ENCODE measurements at places on chromosomes 2 and 18.

- H3K36me3 ChIP-seq = no peaks in the 10 kb centered on the region
- no peaks in the 10 kb centered on the region for H3K27me3 ChIP-seq
- no peak for DNase-seq
Observed at GRCh38 chr18:61738488-61738887, 154.3 kb downstream of the RNF152 start.

- peaks cover 16% of the 10 kb centered on the region for H3K4me1 ChIP-seq
- H3K4me3 ChIP-seq = no peak overlapping the region
- DNase-seq = no peak
- peak overlapping the region; percentile 25 for H3K27ac ChIP-seq
Observed at GRCh38 chr2:222398446-222398885, 25.9 kb upstream of the SGPP2 start.

GRCh38 chr18:354003-354402, 86.2 kb upstream of the THOC1 start:
- no peak overlapping the region for H3K27ac ChIP-seq
- no peaks in the 10 kb centered on the region for H3K36me3 ChIP-seq
- no peaks in the 10 kb centered on the region for H3K4me1 ChIP-seq
- no peak for DNase-seq
- H3K4me3 ChIP-seq = no peak overlapping the region
- no peaks in the 10 kb centered on the region for H3K27me3 ChIP-seq

- H3K27ac ChIP-seq = no peak overlapping the region
- no peaks in the 10 kb centered on the region for H3K27me3 ChIP-seq
- no peak overlapping the region for H3K4me3 ChIP-seq
- H3K4me1 ChIP-seq = no peaks in the 10 kb centered on the region
Observed at GRCh38 chr2:21017748-21018276, 26.1 kb downstream of the APOB start.

GRCh38 chr2:161049559-161049958, 110.7 kb upstream of the TANK start:
- H3K4me3 ChIP-seq = no peak overlapping the region
- peaks cover 16% of the 10 kb centered on the region for H3K27me3 ChIP-seq
- H3K4me1 ChIP-seq = no peaks in the 10 kb centered on the region

DNA sequence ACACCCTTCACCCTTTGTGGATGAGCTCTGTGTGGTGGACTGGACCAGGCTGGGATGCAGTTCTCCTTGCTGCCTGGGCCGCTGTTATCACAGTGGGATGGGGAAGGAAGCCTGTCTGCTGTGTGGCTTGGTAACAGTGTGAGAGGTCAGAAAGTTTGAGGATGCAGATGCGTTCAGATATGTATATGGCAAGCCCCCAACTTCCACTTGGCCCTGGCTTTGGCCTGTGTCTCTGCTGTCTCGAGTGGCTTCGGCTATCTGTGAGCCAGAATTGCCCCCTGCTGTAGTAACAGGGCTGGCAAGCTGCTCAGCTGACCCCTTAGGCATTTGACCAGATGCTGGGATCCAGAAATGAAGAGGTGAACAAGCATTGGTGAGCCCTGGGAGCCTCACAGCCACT, 106.8 kb downstream of the WDSUB1 start:
- peaks cover 74% of the 10 kb centered on the region for H3K36me3 ChIP-seq
- H3K27me3 ChIP-seq = no peaks in the 10 kb centered on the region
- H3K4me3 ChIP-seq = no peak overlapping the region

DNA sequence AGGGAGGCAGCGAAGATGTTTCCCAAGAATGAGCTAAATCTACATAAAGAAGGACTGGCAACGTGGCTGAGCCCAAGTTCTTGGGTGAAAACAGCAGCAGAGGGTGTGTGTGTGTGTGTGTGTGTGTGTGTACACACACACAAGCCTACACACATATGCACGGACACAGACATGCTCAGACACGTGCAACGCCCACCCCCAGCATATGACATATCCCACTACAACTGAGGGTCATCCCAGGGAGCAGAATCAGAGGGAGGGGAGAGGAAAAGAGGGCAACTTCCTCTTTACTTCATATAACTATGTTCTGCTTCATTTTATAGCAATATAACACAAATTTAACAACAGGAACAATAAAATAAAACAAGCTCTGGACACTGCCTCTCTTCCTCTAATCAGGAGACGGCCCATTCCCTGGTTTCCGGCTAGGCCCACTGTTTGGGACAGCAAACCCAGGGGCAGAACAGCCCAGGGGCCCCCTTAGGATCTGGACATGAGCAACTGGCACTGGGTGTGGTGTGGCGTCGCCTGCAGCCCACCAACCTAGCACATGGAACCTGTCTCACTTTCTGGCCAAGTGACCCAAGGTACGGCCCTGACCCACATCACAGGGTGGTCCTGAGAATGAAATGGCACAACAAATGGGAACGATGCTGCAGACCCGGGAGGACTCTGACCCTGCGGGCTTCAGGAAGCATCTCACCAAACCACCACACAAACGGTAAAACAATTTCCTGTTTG, 25.0 kb downstream of the FAM178B start:
- no peaks in the 10 kb centered on the region for H3K4me1 ChIP-seq
- no peak overlapping the region for H3K27ac ChIP-seq
- DNase-seq = no peak
- H3K27me3 ChIP-seq = no peaks in the 10 kb centered on the region
- no peak overlapping the region for H3K4me3 ChIP-seq

DNA sequence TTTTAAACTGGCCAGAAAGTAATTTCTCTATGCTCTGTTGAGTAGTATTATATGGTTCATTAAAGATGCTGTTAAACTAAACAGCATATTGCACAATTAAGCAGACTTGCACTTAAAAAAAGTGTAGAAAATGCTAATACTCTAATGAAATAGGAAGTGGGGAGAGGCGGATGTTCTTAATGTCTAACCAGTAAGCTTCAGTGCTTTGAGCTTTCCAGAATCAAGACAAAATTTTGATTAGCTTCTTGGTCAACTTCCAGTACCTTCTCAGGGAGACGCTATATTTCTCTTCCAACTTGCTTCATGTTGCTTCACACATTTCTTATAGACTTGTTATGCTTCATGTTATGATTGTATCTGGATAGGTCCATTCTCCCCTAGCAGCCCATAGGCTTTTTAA, 89.1 kb downstream of the MAP2 start:
- no peaks in the 10 kb centered on the region for H3K4me1 ChIP-seq
- H3K27ac ChIP-seq = no peak overlapping the region
- no peaks in the 10 kb centered on the region for H3K36me3 ChIP-seq
- no peaks in the 10 kb centered on the region for H3K27me3 ChIP-seq
- no peak for DNase-seq

GRCh38 chr2:45938649-45939511, 287.4 kb downstream of the PRKCE start:
- no peaks in the 10 kb centered on the region for H3K36me3 ChIP-seq
- peak; percentile 75 for DNase-seq
- no peak overlapping the region for H3K27ac ChIP-seq
- H3K27me3 ChIP-seq = no peaks in the 10 kb centered on the region
- no peak overlapping the region for H3K4me3 ChIP-seq
- H3K4me1 ChIP-seq = peaks cover 5% of the 10 kb centered on the region

DNA sequence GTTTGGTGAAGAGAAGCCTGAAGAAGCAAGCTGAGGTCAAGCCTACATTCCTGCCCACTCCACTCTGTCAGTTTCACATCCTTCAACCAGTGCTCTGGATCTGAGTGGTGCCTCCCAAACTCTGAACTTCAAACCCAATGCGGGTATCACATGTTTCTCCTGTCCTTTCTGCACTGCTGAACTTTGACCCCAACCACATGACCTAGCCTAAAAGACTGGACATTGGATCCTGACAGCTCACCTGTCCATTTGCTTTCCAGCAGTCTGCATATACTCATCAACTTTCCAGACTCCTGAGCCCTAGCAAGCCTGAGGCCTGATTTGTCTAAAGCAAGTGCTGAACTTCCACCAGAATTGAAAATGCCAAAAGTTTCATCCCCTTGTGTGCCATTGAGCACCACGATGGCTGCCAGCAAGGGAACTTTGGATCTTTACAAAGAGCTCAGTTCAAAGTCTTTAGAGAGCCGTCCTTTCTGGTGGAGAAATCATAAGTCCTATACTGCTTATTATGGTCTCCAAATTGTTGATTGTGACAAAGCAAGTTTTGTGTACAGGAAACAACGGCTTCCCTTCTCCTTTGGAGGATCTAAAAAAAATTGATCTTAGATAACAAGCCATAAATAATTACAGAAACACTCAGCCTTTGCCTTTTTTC, 37.6 kb upstream of the ITGA6 start:
- no peak overlapping the region for H3K27ac ChIP-seq
- H3K4me1 ChIP-seq = peaks cover 16% of the 10 kb centered on the region
- no peaks in the 10 kb centered on the region for H3K27me3 ChIP-seq
- DNase-seq = no peak
- H3K36me3 ChIP-seq = no peaks in the 10 kb centered on the region

DNA sequence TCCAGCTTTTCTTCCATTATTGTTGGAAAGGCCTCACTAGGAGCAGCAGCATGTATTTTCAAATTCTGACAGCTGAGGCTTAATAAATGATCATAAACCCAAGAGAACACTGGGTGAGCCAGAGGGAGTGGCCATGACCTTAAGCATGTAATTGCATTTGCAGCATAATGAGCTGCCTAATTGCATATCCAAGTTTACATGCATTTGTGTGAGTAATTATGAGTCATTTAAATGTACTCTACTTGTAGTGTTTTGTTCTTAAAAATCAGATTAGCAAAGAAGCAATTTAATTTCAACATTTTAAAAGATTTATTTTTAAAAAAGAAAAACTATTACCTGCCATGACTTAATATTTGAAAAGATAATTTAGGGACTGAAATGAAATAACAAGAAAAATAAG, 74.8 kb downstream of the NOL10 start:
- H3K27me3 ChIP-seq = no peaks in the 10 kb centered on the region
- peaks cover 8% of the 10 kb centered on the region for H3K36me3 ChIP-seq
- no peak for DNase-seq
- H3K4me1 ChIP-seq = no peaks in the 10 kb centered on the region

- no peak overlapping the region for H3K27ac ChIP-seq
- DNase-seq = no peak
- H3K4me3 ChIP-seq = no peak overlapping the region
- no peaks in the 10 kb centered on the region for H3K4me1 ChIP-seq
- no peaks in the 10 kb centered on the region for H3K27me3 ChIP-seq
Observed at GRCh38 chr2:143835481-143835880, 684.4 kb downstream of the ZEB2 start.

- no peaks in the 10 kb centered on the region for H3K27me3 ChIP-seq
- H3K36me3 ChIP-seq = no peaks in the 10 kb centered on the region
- H3K4me1 ChIP-seq = no peaks in the 10 kb centered on the region
Observed at GRCh38 chr18:78605255-78605654, 374.4 kb upstream of the SALL3 start.

GRCh38 chr18:76988827-76989646, 143.5 kb downstream of the MBP start:
- H3K27me3 ChIP-seq = no peaks in the 10 kb centered on the region
- H3K27ac ChIP-seq = no peak overlapping the region
- H3K4me3 ChIP-seq = no peak overlapping the region

DNA sequence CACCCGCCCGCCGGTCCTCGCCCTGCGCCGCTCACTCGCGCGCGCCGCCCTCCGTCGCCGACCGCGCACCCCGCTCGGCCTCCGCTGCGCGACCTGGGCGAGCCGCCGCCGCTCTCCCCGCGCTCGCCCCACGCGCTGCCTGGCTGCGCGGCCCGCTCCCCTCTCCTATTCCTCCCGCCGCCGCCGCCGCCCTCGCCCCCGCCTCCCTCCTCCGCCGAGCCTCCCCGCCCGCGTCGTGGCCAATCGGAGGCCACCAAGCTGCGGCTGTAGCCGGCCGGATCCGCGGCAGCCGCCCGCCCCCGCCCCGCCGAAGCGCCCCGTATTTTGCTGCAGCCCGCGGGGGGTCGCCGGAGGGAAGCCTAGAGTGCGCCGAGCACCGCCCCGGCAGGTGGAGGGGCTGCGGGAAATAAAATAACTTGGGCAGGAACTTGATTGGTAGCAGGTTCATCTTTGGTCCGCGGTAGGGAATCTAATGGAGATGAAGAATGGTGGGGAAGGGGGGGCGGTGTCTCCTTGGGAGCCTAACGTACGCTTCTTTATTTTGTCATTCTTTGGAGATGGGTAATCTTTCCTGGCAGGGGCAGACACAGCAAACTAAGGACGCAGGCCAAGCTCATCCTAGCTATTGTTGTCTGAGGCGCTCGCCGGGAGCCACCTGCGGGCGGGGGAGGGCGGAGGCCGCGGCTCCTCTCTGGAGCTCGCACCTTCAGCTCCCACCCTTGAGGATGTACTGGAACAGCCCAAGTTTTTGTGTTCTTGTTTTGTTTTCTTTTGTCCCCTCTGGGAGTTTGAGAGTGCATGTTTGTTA, 1.1 kb upstream of the CDH2 start:
- peak overlapping the region; percentile 75 for H3K27ac ChIP-seq
- H3K36me3 ChIP-seq = no peaks in the 10 kb centered on the region
- no peaks in the 10 kb centered on the region for H3K4me1 ChIP-seq
- H3K27me3 ChIP-seq = peaks cover 13% of the 10 kb centered on the region
- DNase-seq = peak; percentile 73
- peak overlapping the region; percentile 65 for H3K4me3 ChIP-seq

DNA sequence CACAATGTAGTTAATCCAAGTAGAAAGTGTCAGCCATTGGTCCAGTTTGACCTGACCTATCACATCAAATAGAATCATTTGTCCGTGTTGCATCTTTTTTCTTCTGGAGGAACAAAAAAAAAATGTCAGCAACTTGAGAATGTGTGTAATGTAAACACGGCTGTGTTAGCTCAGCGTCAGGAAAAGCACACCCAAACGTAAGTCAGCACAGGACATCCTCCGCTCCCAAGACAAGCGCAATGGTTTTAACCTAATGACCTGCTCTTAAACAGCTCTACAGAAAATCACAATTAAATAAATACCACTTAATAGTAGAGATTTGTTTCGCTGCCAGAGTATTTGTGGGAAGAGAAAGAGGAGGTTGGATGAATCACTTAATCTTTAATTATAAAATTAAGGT, 59.4 kb downstream of the OSR1 start:
- no peak for DNase-seq
- no peak overlapping the region for H3K4me3 ChIP-seq
- H3K27me3 ChIP-seq = no peaks in the 10 kb centered on the region
- no peak overlapping the region for H3K27ac ChIP-seq
- H3K36me3 ChIP-seq = no peaks in the 10 kb centered on the region
- no peaks in the 10 kb centered on the region for H3K4me1 ChIP-seq

GRCh38 chr2:162480067-162480466, 136.1 kb downstream of the GCA start:
- no peaks in the 10 kb centered on the region for H3K36me3 ChIP-seq
- no peaks in the 10 kb centered on the region for H3K27me3 ChIP-seq
- H3K4me1 ChIP-seq = no peaks in the 10 kb centered on the region
- no peak overlapping the region for H3K27ac ChIP-seq

DNA sequence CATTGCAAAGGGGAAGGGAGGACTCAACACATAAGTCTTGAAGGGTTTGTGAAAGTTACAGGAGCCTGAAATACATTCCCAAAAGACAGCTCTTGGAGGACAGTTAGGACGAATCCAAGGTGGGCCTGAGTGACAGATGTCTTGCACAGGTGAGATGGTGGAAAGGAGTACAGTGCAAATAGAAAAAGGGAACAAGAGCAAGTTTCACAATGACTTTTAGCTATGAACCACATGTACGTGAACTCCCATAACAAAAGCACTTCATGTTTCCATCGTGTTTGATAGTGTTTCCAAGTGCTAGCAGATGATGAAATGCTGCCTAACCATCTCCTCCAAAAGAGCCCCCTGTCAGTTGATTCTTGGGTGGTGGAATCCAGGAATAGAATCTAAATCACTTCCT, 1.8 kb downstream of the IL18RAP start:
- peaks cover 26% of the 10 kb centered on the region for H3K4me1 ChIP-seq
- H3K27me3 ChIP-seq = no peaks in the 10 kb centered on the region
- H3K27ac ChIP-seq = no peak overlapping the region
- DNase-seq = no peak
- no peak overlapping the region for H3K4me3 ChIP-seq

GRCh38 chr2:241906826-241907570, 37.5 kb downstream of the RTP5 start:
- H3K4me1 ChIP-seq = no peaks in the 10 kb centered on the region
- H3K27me3 ChIP-seq = peaks cover 4% of the 10 kb centered on the region
- H3K27ac ChIP-seq = no peak overlapping the region
- H3K4me3 ChIP-seq = no peak overlapping the region

Data from heart left ventricle (tissue), 16 donors.